ENCODE measurements at places on chromosomes 2 and 18. TPM values are rescaled to one million over a fixed set of nuclear protein-coding genes. Genes with fewer than 3 reads are reported as not detected.

The CCDC141 gene
- total RNA-seq, result 0.30 TPM

The SERPINB12 gene
- total RNA-seq, result not detected

The CDKL4 gene
- total RNA-seq, result 0.27 TPM

The LIMS1 gene
- 56.2 TPM for total RNA-seq

The COL3A1 gene
- 1.0 TPM for total RNA-seq

The IL1RL2 gene
- not detected for total RNA-seq

The ZNF396 gene
- total RNA-seq, result 1.3 TPM

The FAM124B gene
- not detected for total RNA-seq

The DSG1 gene
- not detected for total RNA-seq

The SNTG2 gene
- total RNA-seq, result not detected

The DSG4 gene
- 0.07 TPM for total RNA-seq

The PLGLB1 gene
- 1.3 TPM for total RNA-seq

The CHRNG gene
- not detected for total RNA-seq

The REG3A gene
- total RNA-seq, result not detected

The HOXD9 gene
- total RNA-seq, result not detected

The DOCK10 gene
- 0.54 TPM for total RNA-seq

GRCh38 chr2:238989484-238989883 lies 141.6 kb downstream of the TWIST2 start:
- DNase-seq, result no peak

DNA sequence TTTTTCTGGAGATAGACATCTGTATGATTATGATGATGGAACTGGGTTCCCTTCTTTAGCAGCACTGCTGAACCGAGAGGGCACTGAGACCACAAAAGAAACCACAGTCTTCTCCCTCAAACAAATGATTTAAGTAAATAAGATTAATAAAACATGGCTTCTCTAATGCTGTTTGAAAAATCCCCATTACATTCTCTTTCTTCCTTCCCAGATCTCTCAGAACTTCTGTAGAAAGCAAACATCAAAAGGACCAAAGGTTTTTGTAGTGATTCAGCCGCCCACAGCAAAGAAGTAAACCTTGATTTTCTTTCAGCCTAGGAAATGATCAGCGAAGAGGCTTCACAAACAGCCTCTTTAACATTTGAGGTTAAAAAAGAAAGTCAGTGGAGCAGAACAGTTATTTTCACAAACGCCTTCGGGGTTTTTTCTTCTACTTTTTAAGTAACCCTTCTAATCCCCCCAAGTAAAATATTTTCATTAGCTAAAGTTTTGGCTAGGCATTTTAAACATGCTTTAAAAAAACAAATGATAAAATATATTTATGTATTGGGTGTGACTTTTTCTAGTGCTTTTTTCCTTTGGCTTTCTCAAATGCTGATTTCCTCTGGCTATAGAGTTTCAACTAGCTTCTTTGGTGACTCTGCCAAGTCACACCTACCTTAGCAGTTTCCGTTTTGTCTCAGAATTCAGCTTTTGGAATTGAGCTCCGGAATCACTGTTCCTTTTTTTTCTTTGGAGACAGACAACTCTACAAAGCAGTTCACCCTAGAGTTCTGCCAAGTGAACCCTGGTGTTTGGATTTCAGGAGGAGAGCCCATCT lies 89.6 kb downstream of the UPP2 start:
- DNase-seq, result peak; percentile 13

- DNase-seq, result no peak
These were observed 42.4 kb downstream of the KIF5C start for GRCh38 chr2:148917431-148917830.

- DNase-seq, result no peak
These were observed 96.7 kb upstream of the CDH20 start for GRCh38 chr18:61236356-61237057.

DNA sequence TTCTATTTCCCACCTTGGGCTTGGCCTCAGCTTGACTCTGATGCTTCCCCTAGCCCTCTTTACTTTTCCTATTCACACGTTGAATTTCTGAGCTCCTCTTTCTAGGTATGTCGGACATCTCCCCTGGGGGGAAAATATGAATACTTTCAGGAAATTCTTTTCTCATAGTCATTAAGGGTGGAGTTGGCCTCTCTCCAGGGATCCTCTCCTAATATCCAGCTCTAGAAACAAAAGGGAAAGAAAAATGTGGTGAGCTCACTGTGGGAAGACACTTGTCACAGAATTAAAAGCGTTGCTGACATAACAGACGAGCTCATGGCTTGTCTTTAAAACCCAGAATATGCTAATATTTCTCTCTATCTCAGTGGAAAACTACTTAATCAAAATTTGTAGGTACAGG lies 132.7 kb upstream of the MEX3C start:
- DNase-seq, result no peak

DNA sequence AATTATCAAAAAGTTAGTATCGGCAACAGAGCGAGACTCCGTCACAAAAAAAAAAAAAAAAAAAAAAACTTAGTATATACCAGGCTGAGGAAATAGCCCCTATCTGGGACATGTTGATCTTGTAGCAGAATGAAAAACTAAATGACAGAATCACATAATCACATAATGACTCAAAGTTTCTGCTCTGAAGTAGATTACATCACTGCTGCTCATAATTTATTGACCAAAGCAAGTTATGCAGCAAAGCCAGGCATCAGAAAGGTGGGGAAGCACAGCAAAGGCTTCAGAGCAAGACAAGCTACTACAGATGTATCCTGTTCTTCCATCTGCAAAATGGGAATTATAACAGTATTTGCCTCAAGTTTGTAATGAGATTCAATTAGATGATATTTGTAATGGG lies 68.1 kb downstream of the BOD1L2 start:
- DNase-seq, result no peak

- no peak for DNase-seq
These were observed 7.6 kb upstream of the FARSB start for GRCh38 chr2:222663479-222663878.

DNA sequence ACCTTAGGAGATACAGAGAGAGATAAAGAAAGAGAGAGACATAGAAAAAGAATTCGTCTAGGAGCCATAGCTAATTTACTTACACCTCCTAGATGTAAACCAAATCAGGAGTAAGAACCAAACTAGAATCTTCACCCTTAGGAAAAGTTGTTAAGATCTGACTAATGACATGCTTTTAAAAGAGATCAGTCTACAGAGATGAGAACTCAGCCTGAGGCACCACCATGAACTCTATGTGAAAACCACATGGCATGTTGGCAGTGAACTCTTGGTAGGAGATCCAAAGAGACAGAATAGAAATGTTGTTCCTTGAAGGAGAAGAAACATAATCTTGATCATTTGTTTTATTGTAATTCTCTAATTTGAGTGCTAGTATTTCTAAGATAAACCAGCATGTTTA lies 585.4 kb upstream of the ID2 start:
- DNase-seq, result no peak

GRCh38 chr2:44098050-44098449 lies 70.6 kb upstream of the PPM1B start:
- no peak for DNase-seq

GRCh38 chr2:29463181-29463900 lies 348.1 kb downstream of the CLIP4 start:
- DNase-seq, result no peak

GRCh38 chr2:110768591-110768990 lies 36.2 kb downstream of the ACOXL start:
- no peak for DNase-seq

DNA sequence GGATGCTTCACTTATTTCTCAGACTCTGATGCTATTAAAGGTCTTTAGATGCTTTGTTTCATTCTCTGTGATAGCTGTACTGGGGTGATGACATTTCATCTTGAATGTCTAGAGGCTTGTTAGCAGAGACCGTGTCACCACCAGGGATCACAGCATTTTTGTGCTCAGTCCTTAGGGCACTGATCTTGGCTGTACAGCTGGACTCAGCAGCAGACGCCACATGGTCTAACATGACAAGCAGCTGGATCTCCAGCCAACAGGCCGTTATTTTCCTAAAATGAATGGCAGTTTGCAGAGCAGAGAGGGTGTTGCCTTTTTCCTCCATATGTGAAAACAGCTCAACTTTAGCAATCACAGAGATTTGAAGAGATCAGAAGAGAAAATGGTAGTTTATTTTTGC lies 491.8 kb downstream of the CDH2 start:
- no peak for DNase-seq

GRCh38 chr2:233446606-233447305 lies 92.5 kb downstream of the DGKD start:
- no peak for DNase-seq

- DNase-seq, result no peak
These were observed 9.5 kb downstream of the CHPF start for GRCh38 chr2:219533930-219534661.

DNA sequence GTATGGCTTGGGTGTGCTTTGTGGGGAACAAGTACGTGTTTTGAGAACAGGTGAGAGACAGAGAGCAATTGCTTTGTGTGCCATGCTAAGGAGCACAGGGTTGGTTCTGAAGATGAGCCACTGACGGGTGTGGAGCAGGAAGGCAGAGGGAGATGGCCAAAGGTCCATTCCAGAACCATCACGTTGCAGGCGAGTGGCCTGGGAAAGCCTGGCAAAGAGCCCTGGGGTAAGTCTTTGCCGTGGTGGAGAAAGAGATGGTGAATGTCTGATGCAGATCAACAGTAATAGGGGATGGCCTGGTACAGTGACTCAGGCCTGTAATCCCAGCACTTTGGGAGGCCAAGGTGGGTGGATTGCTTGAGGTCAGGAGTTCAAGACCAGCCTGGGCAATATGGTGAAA lies 93.5 kb upstream of the ZNF521 start:
- no peak for DNase-seq

DNA sequence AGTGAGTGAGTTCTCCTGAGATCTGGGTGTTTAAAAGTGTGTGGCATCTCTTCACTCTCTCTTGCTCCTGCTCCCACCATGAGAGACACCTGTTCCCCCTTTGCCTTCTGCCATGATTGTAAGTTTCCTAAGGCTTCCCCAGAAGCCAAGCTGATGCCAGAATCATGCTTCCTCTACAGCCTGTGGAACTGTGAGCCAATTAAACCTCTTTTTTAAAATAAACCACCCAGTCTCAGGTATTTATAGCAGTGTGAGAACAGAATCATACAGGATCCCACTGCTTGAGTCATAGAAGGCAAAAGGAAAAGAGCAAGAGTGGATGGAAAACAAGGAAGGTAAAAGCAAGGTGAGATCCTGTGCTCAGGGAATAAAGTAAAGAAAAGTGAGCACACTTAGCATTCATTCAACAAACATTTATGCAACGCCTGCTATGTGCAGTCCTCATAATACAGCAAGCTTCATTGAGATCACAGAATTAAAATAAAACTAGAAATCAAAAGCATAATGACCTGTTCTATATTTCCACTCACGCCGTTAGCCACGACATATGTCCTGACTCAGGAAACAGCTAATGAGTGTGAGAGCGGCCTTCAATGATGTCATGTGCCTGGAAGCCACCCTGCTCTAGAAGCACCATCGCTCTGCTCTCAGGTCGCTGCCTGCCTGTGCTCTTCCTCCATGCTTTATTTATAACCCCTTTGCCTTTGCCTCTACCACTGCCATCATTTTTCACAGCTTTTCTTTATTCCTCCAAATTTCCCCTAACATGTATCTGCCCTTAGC lies 11.3 kb upstream of the COPS8 start:
- DNase-seq, result no peak

DNA sequence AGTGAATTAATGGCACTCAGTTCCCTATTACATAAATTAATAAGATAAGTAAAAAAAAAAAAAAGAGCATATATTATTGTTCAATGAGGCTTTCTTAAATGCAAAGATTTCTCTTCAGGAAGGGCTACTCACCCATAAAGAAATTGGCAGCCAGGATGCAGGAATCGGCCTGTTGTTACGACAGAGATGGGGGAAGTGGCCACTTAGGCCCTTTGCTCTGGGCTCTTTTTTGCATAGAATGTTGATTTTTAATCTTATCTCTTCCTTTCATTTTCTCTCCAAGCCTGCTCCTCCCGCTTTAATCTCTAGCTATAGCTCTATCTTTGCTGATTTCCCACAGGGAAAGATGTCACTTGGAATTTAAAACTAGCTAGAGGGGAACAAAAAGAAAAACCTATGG lies 391.8 kb upstream of the CRIM1 start:
- DNase-seq, result no peak

DNA sequence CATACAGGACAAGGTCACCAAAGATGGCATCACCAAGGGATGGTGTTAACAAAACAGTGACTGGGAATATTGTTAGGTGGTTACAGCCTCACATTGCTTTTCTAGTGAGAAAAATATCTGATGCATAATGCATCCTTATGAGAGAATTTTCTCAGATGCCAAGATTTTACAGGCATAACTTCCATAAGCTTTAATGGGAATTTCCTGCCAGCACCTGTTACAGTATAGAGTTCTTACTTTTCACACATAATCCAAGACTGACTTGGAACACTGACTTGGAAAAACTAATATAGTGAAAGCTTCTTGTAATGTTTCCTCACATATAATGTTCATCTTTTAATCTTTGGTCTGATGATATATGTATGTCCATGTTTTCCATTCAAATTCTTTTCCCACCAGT lies 402.8 kb downstream of the ARHGAP15 start:
- DNase-seq, result no peak

GRCh38 chr18:32980896-32981295 lies 208.1 kb upstream of the KLHL14 start:
- no peak for DNase-seq

DNA sequence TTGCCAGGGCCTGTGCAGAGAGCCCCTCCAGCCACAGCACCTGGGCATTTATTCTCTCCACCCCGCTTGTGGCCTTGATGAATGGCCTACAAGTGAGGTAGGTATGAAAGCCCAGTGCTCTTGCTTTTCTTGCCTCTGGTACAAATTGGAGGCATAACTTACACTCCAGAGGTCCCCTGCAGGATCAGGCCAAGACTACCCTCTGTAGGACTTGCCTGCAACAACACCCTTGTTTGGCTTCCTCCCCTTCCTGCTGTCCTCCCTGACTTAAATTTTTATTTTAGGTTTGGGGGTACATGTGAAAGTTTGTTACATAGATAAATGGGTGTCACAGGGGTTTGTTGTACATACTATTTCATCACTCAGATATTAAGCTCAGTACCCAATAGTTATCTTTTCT lies 95.7 kb downstream of the CDC42EP3 start:
- no peak for DNase-seq

- peak; percentile 64 for DNase-seq
These were observed 26.6 kb downstream of the SPTBN1 start for GRCh38 chr2:54482715-54483114.

DNA sequence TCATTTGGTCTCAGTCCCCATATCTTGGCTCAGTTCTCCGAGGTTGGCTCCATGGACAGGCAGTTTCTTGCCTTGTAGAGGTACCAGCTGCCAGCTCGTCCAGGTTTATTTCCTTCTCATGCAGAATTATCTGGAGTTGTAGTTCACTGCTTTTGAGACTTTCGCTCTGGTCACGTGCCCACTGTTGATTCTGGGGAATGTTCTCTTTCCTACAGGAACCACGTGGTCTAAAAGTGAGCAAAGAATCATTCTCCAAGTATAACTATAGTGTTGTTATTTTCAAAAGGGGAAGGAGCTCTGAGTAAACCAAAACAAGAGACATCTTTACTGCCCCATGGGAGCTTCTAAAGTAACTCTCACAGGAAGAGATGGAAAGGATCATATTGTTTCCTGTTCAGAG lies 41.2 kb upstream of the RAB27B start:
- no peak for DNase-seq
